ENCODE measurements at places on chromosomes 2 and 18. TPM values are rescaled to one million over a fixed set of nuclear protein-coding genes. Genes with fewer than 3 reads are reported as not detected.

The FOXI3 gene
- total RNA-seq: not detected

The RUFY4 gene
- total RNA-seq: not detected

The DARS1 gene
- total RNA-seq: 72.8 TPM

The FLACC1 gene
- not detected for total RNA-seq

The UGT1A3 gene
- total RNA-seq: not detected

The SP3 gene
- 48.4 TPM for total RNA-seq

Measured in hair follicular keratinocyte (primary cell).